ENCODE measurements at places on chromosomes 2 and 18. TPM values are rescaled to one million over a fixed set of nuclear protein-coding genes. Genes with fewer than 3 reads are reported as not detected.

Gene KIAA2012
- total RNA-seq, result not detected

Gene BZW1
- 77.9 TPM for total RNA-seq

DNA sequence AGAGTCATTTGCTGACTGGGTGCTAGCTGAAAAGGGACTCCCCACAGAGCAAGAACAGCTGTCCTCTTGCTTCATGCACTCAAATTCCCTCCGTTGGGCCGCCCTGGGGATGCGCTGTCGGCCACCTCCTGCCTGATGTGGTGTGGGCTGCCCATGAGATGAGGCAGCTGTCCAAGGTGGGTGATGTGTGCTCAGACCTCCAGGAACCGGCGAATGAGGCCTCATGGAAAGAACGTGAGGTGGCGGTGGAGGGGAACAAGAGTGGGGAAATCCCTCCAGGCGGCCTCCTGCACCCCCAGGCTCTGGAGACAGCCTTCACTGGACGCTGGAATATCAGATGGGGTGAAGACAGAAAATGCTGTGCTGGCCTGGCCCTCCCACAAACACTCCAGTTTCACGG, 79.8 kb downstream of the LONRF2 start:
- H3K27ac ChIP-seq, result no peak overlapping the region
- no peaks in the 10 kb centered on the region for H3K27me3 ChIP-seq
- H3K4me1 ChIP-seq, result no peaks in the 10 kb centered on the region
- no peaks in the 10 kb centered on the region for H3K36me3 ChIP-seq
- no peak for DNase-seq

- H3K4me1 ChIP-seq, result no peaks in the 10 kb centered on the region
- no peak overlapping the region for H3K4me3 ChIP-seq
- H3K27ac ChIP-seq, result no peak overlapping the region
- H3K27me3 ChIP-seq, result no peaks in the 10 kb centered on the region
- H3K36me3 ChIP-seq, result no peaks in the 10 kb centered on the region
- DNase-seq, result no peak
These were observed 6.7 kb upstream of the TNFAIP6 start for GRCh38 chr2:151350579-151351195.

Gene IL1R1
- total RNA-seq, result 52.2 TPM

DNA sequence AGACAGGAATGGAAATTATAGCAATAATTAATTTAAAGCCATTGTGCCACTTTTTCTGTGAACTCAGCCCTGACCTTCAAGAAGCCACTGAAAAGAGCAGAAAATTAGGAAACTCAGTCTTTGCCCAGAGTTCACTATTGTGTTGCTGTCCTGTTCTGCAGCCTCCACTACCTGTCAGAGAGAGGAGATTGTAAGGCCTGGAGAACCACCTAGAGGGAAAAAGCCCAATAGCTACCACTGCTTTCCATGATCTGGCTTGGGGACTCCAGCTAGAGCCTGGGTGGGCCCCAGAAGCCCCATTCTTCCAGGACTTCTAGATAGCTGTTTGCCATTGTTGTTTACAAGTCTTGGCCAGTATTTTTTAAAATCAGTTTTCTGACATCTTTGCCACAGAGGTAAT, 176.1 kb upstream of the KLF7 start:
- no peak for DNase-seq
- no peak overlapping the region for H3K27ac ChIP-seq
- no peaks in the 10 kb centered on the region for H3K4me1 ChIP-seq

DNA sequence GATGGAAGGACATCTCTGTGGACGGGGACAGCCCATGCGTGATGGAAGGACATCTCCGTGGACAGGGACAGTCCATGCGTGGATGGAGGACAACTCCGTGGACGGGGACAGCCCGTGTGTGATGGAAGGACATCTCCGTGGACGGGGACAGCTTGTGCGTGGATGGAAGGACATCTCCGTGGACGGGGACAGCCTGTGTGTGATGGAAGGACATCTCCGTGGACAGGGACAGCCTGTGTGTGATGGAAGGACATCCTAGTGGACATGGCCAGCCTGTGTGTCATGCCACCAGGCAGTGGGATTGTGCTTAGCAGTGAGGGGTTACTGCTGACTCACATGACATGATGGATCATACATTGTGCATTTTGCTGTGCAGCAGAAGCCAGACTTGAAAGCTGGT, 30.0 kb upstream of the NFATC1 start:
- no peak for DNase-seq
- H3K27me3 ChIP-seq, result no peaks in the 10 kb centered on the region
- no peak overlapping the region for H3K27ac ChIP-seq
- no peaks in the 10 kb centered on the region for H3K36me3 ChIP-seq
- H3K4me1 ChIP-seq, result no peaks in the 10 kb centered on the region

DNA sequence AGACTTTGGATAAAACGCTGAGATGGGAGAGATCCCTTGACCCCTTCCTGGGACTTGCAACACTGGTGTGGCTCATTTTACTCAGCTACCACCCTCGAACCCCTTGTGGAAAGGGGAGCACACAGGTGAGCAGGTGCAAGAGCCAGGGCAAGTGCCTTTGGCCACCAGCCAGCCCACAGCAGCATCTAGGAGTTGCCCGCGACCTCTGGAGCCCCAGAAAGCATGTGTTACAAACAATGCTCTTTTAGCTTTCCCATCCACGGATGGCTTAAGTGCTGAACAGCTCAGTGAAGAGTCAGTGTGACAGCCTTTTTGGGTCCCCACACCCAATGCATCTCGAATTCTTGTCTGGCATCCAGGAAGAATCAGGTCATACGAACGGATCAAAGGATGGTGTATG, 197.8 kb downstream of the MEMO1 start:
- H3K4me1 ChIP-seq, result no peaks in the 10 kb centered on the region
- no peaks in the 10 kb centered on the region for H3K27me3 ChIP-seq
- H3K36me3 ChIP-seq, result no peaks in the 10 kb centered on the region
- no peak overlapping the region for H3K4me3 ChIP-seq

DNA sequence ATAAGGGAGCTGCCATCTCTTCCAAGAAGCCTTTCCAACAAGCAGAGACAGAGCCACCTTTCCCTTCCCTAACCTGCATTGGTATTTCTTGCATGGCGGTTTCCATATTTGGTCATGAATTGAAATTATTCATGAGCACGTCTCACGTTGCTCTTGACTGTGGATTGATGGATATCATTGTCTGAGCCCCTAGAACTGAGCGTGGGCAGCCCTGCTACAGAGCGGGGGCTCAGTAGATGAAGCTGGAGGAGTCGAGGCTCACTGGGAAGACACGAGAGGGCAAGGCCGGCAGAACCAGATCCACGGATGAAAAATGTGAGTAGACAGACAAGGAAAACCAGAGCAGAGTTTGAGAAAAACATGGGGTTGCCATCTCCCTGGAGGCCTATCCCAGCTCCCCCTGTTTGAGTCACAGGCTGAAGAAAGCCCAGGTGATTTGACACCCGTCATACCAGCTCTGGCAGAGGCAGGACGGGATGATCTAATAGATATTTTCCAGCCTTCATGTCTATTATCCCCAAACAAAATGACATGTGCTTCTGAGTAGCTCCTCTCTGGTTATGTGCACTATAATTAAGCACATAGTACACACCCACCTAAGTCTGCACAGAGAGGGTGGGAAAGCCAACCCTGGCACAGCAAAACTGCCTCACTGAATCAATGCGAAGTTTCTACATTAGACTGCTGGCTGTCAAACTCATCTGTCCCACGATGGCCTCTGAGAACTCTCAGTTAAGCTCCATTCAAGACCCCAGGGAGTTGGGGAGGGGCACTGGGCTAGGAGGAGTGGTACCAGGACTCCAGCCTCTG, 363.5 kb upstream of the KLHL29 start:
- H3K4me3 ChIP-seq, result no peak overlapping the region
- H3K27ac ChIP-seq, result no peak overlapping the region
- H3K4me1 ChIP-seq, result no peaks in the 10 kb centered on the region
- DNase-seq, result no peak
- H3K27me3 ChIP-seq, result no peaks in the 10 kb centered on the region
- no peaks in the 10 kb centered on the region for H3K36me3 ChIP-seq

DNA sequence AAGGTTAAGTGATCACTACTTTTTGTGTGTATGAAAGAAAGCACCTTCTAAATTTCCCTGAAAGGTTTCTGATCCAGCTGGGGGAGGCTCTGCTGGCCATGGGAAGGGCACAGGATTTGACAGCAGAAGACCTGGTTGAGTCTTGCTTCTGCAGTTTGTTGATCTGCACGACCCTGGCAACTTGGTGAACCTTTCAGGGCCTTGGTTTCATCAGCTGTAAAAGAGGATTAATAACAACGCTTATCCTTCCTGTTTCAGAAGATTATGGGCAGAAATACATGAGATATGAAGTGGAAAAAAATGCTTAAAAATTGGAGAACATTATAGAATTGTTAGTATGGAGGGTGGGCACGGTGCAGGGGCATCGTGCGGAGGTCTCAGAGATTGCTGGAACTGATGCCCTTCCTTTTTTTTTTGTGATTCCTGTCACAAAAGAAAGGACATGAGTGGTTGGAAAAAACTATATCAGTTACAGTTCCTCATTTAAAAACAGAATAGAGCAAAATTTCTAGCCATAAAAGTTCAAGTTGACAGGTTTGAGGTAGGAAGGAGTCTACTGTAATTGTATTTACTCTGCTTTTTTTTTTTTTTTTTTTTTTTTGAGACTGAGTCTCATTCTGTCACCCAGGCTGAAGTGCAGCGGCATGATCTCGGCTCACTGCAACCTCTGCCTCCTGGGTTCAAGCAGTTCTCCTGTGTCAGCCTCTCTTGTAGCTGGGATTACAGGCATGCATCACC, 47.4 kb downstream of the MFSD6 start:
- DNase-seq, result no peak
- H3K4me3 ChIP-seq, result no peak overlapping the region
- no peak overlapping the region for H3K27ac ChIP-seq
- no peaks in the 10 kb centered on the region for H3K4me1 ChIP-seq

- no peaks in the 10 kb centered on the region for H3K27me3 ChIP-seq
- H3K4me1 ChIP-seq, result peaks cover 10% of the 10 kb centered on the region
- H3K27ac ChIP-seq, result no peak overlapping the region
- no peaks in the 10 kb centered on the region for H3K36me3 ChIP-seq
These were observed 99.1 kb upstream of the ZNF397 start for GRCh38 chr18:35141567-35142274.

DNA sequence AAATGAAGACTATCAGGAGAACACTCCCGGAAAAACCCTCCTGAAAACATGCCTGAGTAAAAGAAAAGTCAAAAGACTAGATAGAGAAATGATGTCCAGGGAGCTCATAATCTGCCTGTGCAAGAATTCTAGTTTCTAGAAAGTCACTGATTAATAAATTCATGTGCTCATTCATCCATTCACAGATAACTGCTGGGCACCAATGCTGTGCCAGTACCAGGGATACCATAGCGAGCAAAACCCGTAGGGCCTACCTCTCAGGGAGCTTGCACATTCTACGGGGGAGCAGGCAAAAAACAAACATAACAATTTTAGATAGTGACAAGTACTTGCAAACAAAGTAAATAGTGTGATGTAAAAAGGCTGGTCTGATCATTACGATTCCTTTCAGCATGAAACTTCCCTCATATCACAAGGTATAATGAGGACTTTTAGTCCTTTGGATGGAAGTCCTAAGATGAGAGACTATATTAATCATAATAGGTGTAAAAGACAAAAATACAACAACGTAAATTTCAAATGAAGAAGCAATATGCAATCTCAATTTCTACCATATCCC, 289.9 kb downstream of the AFF3 start:
- no peaks in the 10 kb centered on the region for H3K36me3 ChIP-seq
- no peak overlapping the region for H3K4me3 ChIP-seq
- no peaks in the 10 kb centered on the region for H3K27me3 ChIP-seq

Gene FSIP2
- 0.82 TPM for total RNA-seq

GRCh38 chr2:203763938-203764664, 57.7 kb downstream of the CD28 start:
- H3K27me3 ChIP-seq, result no peaks in the 10 kb centered on the region
- no peak overlapping the region for H3K4me3 ChIP-seq
- no peaks in the 10 kb centered on the region for H3K4me1 ChIP-seq
- H3K27ac ChIP-seq, result no peak overlapping the region
- no peaks in the 10 kb centered on the region for H3K36me3 ChIP-seq

GRCh38 chr2:26033270-26033817, 540 bp upstream of the RAB10 start:
- H3K27ac ChIP-seq, result peak overlapping the region; percentile 97
- DNase-seq, result no peak
- no peaks in the 10 kb centered on the region for H3K27me3 ChIP-seq
- H3K4me1 ChIP-seq, result no peaks in the 10 kb centered on the region

- H3K36me3 ChIP-seq, result no peaks in the 10 kb centered on the region
- H3K4me1 ChIP-seq, result no peaks in the 10 kb centered on the region
- no peak overlapping the region for H3K4me3 ChIP-seq
- no peak overlapping the region for H3K27ac ChIP-seq
These were observed 382.8 kb downstream of the GPD2 start for GRCh38 chr2:156818944-156819343.

- no peaks in the 10 kb centered on the region for H3K27me3 ChIP-seq
- H3K4me3 ChIP-seq, result no peak overlapping the region
- no peak for DNase-seq
- no peaks in the 10 kb centered on the region for H3K36me3 ChIP-seq
- H3K4me1 ChIP-seq, result peaks cover 23% of the 10 kb centered on the region
- H3K27ac ChIP-seq, result no peak overlapping the region
These were observed 47.9 kb upstream of the ITGAV start for GRCh38 chr2:186542002-186542401.

DNA sequence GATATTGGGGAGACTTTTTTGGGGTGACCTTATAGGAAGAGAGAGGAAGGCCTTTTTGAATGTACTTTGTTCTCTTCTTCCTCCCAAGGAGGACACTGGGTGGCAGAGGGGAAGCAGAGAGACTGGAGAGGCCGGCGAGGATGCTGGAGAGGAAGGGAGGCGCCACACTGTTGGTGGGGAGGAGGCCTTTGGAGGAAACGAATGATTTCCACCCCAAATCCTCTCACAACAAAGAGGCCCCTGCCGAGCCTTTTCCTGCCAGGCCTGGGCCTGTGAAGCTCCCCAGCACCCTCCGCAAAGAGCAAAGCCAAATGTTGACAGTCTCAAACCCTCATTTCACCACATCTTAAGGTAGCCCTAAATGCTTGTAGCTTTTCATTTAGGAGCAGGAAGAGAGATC, 59.0 kb upstream of the UPP2 start:
- no peaks in the 10 kb centered on the region for H3K36me3 ChIP-seq
- no peak for DNase-seq
- H3K4me3 ChIP-seq, result no peak overlapping the region
- no peak overlapping the region for H3K27ac ChIP-seq
- H3K27me3 ChIP-seq, result no peaks in the 10 kb centered on the region

DNA sequence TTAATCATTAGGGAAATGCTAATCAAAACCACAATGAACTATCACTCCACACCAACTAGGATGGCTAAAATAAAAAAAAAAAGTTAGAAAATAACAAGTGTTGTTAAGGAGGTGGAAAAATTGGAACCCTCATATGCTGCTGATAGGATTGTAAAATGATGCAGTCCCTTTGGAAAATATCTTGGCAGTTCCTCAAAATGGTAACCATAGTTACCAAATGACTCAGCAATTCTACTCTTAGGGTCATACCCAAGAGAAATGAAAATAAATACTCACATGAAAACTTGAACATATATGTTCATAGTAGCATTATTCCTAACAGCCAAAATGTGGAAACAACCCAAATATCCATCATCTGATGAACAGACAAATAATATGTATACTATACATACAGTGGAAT, 15.7 kb upstream of the ACVR2A start:
- DNase-seq, result no peak
- no peaks in the 10 kb centered on the region for H3K36me3 ChIP-seq
- no peak overlapping the region for H3K4me3 ChIP-seq
- peaks cover 4% of the 10 kb centered on the region for H3K4me1 ChIP-seq
